ENCODE measurements at places on chromosomes 12 and 14.

DNA sequence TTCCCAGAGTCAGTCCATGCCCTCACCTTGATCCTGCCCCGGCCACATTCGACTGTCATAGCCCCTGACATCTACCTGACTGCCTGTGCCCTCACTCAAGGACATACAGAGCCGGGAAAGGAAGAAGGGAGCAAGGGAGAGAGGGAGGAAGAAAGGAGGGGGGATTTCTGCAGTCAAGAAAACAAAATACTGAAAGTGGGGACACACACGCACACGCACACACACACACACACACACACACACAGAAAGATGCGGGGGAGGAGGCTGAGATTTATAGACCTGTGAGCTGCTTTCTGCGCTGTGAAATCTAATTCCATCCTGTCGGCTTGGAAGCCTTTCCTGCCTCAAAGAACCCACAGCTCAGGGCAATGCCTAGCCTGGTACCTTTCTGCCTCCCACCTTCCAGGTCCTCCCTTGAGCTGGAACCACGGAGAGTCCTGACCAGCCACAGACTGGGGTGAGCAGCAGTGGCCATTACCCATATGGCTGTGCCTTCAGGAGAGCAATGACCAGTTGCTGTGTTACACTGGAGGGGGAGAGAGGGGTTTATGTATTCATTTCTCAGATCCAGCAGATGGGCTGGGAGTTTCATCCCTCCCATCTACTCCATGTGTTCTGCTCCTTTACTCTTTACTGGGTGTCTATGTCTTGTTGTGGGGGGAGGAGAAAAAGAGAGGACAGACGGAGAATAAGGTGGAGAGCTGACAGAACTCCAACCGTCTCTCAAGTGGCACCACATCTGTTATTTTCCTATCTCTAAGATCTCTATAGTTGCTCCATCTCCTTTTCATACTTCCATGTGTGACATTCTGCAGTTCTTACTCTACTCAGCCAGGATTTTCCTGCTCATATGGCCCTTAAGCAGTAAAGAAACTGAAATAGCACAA lies 12.9 kb downstream of the C14orf93 start:
- no peak for DNase-seq

GRCh38 chr12:24173067-24173466 lies 223.6 kb upstream of the SOX5 start:
- DNase-seq = no peak

- DNase-seq = no peak
These were observed 212.9 kb downstream of the PAX9 start for GRCh38 chr14:36874396-36875138.

DNA sequence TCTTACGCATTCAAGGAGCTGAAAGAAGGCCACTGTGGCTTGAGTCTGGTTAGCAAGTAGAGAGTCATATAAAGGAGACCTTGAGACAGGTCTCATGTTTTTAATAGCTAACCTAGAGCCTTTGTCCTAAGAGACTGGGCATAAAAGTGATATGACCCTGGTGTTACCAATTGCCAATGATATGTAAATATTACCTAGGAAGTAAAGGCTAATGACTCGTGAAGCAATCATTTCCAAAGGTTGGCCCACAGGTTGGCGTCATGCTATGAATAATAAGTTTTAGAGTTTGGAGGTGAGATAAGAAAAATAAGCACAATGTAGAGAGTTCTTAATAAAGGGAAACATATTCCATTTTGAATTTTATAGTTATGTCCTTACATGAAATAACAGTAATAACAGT lies 116.6 kb upstream of the PLEKHA5 start:
- DNase-seq = no peak

- DNase-seq = no peak
These were observed 1092.1 kb upstream of the TMEM132C start for GRCh38 chr12:127174881-127175280.

DNA sequence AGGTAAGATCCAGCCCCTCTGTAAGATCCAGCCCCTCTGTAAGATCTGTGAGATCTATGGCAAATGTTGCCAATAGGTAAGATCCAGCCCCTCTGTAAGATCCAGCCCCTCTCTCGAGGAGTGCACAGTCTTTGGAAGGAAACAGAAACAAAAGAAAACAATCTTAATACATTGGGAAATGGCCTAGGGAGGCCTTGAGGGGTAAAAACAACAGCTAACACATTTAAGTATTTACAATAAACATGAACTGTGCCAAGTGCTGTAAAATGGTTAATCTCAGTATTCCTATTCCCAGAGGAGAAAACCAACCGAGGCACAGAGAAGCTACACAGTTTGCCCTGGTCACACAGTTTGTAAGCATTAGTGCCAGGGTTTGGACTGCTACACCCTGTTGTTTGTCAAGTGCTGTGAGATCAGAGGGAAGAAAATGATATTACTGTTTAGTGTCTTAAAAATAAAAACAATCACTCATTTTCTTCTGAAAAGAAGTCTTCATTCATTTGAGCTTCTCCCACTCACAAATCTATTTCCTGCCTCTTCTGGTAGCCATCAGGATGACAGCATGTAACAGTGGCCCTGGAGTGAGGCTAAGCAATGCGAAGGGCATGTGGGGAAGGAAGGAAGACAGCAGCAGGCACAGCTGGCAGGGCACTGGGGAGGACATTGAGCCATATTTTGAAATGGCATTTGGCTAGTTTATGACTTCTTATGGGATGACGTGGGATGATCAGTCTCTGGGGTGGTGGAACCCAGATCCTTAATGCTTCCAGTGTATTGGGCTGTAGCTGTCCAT lies 118.7 kb upstream of the PTPRQ start:
- no peak for DNase-seq

DNA sequence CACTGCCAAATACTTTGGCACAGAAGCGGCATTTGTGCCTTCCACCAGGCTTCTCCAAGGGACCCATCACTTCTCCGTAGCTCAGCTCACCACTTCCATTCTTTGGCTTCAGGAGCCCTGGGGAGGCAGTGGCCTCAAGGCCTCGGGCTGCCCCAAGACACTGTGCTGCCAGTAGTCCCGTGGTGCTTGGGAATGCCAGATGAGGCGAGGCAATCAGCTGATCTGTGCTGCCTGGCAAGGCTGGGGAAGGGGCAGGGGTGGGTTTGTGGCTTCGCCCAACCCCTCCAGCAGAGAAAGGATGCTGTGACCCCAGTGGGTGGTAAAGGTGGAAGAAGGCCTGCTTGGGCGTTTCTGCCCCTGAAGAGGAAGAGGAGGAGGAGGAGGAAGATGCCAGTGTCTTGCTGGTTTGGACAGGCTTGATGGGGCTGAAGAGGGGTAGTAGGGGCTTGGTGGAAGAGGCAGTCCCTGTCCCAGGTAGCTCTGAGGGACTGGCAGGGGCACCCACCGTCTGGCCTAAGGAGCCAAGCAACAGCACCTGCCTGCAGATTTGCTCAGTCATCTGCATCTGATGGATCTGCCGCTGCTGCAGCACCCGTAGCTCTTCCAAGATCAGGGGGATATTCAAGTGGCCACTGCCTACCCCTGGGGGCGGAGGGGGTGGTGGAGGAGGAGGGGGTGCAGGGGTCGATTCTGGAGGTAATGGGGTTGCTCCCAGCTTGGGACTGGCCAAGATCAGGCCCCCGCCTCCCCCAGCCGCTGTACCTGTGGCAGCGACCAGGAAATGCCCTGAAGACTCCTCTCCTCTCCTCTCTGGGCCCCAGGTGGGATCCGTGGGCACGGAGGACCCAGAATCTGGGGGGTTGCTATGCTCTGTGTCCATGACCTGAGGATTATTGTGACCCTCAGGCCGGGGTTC lies 1.3 kb downstream of the SALL2 start:
- no peak for DNase-seq

DNA sequence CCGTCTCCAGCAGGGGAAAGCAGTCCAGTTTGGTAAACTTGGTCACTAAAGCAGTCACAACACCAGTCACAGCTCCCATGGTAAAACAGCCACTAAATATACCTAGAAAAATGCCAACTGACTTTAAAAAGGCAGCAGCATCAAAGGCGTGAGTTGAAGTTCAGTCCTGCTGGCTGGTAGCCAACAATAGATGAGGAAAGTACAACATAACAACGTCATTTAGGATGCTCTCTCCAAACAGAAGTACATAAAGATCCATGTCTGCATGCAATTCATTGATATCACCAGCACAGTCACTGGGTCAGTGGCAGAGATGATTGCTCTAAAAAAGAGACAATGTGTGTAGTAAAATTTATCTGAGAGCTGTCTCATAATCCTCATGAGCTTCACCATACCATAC lies 59.3 kb upstream of the TMPO start:
- DNase-seq = no peak

DNA sequence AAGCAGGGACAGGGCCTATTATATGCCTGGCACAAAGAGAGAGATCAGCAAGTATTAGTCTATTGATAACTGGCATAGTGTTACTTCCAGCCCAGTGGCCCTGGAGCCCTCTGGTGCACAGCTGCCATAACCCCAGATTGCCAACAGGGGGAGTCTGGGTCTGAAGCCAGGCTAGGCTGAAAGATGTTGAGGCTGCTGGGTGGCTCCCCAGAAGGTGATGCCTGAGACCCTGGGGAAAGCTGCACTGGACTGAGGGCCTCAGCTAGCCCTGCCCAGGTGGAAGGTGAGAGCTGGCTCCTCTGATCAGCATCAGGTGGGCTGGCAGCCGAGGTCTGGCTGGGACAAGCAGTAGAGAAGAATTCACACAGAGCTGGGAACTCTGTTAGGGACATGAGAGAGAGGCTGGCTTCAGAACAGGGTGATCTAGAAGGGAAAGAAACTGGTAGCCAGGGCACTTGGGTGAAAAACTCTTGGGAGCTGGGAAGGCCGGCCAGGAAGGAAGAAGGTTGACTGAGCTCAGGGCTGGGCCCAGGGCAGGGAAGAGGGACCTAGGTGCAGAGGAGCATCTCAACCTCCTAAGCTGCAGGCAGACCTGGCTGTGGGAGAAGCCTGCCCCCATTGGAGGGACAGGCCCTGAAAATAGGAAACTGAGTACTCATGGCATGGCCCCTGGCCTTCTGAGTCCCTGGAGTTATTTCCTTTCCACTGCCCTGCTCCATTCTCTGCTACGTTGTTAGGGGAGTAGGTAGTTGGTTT lies 3.9 kb downstream of the GZMH start:
- DNase-seq = no peak

DNA sequence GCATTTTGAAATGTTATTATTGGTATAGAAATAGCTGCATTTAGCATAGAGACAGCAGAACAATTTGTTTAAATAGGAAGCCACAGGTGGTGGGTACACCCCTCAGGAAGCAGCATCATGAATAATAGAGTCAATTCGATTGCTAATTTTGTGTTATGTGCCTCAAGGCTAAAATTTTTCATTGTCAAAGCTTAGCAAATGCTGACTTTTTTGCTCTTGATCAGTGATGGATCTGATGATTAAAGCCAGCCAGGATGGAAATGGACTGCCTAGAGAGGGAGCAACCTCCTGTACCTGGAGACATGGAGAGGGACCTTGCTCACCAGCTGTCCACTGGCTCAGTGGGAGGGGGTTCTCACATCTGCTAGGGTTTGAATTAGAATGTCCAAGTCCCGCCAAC lies 4.5 kb upstream of the KRT8 start:
- DNase-seq = no peak

DNA sequence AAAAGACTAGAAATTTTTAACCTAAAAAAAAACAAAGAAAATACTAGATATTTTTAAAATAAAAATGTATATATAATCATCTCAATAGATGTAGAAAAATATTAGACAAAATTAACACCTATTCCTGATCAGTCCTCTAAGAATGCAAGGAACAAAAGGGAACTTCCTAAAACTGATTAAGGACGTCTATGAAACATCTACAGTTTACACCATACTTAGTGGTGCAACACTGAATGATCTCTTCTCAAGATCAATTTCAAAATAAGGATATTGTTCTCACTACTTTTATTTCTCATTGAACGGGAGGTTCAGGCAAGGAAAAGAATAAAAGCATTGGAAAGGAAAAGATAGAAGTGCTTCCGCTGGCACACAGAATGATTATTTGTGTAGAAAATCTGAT lies 16.0 kb downstream of the OLR1 start:
- DNase-seq = no peak

- peak; percentile 83 for DNase-seq
These were observed 87.8 kb upstream of the DYNC1H1 start for GRCh38 chr14:101876555-101876938.

- DNase-seq = no peak
These were observed 62.0 kb upstream of the TUNAR start for GRCh38 chr14:95814363-95815225.

Measured in ascending aorta (tissue), 2 donors.